NCI-H1105 (cell line): ENCODE measurements at places on chromosomes 2 and 18.

GRCh38 chr2:71129902-71130151, 202 bp downstream of the MCEE start:
- peak; percentile 70 for DNase-seq

GRCh38 chr2:133552821-133553220, 15.4 kb downstream of the NCKAP5 start:
- DNase-seq: no peak

DNA sequence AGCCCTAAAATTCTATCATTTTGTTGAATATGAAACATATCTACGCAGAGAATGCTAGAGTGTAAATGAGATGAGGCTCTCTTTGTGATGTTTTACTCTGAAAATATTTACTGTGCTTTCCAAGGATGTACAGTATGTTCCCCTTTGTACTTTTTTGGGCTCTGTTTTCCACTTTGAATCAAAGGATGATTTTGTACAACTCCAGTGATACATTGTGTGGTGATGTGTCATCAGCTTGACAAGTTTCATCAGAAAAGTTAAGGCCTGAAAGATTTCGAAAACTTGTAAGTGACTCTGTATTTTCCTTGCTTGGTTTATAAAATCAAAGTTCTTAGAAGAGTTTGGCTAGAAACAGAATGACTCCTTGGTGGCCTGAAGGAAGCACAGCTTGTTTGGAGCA, 206.3 kb downstream of the LTBP1 start:
- DNase-seq: no peak

DNA sequence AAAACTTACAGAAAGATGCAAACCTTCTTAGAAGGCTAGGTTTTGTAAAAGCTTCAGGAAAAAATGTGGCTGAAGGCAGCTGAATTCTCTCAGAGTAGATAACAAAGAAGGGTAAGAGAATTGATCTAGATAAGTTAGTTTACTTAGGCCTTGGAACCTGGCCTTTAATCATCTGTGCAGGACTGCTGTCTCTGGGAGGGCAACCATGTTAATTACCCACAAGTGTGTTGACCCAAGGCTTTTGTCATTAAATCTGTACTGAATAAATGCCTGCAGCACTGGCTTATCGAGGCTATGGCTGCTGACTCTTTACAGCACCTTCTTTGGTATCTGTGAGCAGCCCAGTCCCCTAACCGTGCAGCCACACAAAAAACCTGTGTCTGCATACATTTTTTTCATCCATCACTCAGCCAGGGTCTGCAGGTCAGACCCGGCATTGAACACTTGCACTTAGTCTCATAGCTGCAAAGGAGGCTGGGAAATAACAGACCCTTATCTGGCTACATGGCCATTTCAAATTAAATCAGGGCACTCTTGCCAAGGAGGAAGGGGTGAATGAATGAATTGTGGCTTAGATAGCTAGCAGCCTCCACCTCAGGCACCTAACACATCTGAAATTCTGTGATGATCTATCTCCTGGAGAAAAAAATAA, 120.2 kb upstream of the MSH2 start:
- DNase-seq: no peak

- no peak for DNase-seq
Measured at GRCh38 chr2:64840426-64840881, 148.7 kb upstream of the SLC1A4 start.

DNA sequence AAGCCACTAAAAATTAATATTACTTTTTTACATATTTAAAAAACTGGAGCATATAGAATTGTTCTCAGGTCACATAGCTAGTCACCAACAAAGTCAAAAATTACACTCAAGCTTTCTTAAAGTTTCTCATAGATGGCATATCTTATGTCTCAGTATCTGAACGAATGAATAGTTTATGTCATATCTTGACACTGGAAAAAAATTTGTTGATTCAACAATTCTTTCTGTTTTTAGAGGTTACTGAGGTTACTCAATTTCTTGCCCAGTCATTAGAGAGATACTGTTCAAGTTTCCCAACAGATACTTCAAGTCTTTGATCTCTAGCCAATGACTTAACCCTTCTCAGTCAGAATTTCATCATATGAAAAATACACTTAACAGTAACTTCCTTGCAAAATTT, 113.1 kb upstream of the XIRP2 start:
- no peak for DNase-seq

DNA sequence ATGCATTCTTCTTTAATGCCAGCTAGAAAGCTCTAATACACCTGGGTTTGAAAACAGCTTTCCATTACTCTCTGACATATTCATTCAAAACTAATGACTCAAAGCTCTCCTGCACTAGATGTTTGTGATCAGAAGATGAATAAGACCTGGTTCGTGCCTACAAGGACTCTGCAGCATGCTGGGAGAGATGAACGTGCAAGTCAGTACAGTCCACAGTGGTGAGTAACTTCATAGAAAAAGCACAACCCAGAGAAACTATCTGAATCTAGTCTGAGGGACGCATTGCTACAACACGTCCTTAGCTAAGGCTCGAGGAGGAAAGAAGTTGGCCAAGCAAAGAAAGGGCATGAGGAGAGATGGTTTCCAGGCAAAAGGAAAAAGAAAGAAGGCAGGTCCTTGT, 234.3 kb downstream of the OSR1 start:
- no peak for DNase-seq

DNA sequence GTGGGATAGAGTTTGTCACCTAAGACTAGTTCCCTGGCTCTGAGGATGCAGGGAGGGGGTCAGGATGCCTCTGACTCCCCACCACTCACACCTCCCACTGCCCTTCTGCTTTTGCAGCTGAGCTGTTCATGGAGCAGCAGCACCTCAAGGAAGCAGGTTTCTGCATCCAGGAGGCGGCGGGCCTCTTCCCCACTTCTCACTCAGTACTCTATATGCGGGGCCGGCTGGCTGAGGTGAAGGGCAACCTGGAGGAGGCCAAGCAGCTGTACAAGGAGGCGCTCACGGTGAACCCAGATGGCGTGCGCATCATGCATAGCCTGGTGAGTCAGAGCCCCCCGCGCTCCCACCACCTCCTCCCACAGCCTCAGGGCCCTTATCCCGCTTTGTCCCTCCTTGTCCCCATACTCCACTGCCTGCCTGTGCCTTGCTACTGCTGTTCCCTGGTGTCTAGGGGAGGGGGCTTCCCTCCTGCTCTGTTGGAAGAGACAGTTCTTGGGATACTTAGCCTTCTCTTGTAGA, 94.4 kb downstream of the STPG4 start:
- DNase-seq: no peak

GRCh38 chr2:23947350-23947749, 7.1 kb downstream of the UBXN2A start:
- DNase-seq: no peak

DNA sequence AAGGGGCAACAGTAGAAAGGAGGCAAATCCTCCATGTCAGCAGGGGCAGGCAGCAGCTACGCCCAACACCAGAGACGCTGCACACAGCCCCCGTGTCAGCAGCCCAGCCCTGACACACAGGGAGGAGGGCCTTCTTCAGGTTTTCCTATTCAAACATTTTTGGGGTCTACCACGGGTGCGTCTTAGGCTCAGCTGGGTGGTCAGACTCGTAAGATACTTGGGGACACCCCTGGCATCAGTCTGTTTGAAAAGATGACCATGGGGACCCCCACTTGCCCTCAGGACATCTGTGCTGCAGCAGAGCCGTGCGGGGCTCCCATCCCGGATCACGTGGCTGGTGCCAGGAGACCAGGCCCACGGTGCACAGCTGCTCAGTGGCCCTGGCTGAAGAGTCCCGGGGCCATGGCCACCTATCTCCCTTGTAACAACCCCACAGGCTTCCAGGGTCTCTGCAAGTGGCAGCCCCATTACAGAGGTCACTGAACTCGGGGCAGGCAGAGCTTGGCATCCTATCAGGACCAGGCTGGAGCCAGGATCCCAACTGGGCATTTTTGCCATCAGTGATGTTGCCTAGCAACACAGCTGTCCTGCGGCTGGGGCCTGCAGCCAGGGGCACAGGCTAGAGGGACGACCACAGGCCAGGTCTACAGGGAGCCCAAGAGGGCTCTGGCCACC, 82.5 kb downstream of the EDAR start:
- no peak for DNase-seq

DNA sequence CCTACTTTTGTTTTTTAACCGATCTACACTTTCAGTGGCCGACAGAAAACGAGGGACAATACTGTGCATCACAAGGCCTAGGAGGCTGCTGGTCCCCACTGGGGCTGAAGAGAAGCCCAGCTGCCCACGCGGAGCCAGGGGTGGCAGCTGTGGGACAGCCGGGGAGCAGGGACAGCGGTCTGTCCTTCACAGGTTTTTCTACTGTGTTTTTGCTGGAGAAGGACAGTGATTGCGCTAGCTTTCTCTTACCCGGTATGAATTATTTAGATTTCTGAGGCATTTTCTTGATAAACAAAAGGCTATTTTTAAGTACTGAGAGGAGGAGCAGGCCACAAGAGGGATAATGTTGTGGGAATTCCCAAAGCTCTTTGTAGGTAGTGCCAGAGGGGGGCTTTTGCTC, 219.8 kb downstream of the ATAD2B start:
- DNase-seq: no peak

DNA sequence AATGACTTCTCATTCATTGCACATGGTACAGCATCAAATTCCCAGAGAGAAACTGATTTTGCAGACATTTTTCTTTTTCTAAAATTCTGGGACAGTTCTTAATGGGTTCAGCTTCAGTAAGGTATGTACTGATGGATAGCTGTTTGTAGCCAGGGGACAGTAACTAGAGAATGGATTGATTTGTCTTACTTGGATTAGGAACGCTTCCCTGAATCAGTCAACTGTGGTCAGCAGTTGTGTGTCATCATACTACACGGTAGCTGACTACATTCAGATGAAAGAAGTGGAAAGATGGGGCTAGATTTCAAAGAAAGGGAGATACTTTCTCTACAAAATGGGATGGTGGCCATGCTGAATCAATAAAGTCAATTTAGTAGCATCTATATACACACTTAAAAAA, 431.4 kb downstream of the GRB14 start:
- no peak for DNase-seq

DNA sequence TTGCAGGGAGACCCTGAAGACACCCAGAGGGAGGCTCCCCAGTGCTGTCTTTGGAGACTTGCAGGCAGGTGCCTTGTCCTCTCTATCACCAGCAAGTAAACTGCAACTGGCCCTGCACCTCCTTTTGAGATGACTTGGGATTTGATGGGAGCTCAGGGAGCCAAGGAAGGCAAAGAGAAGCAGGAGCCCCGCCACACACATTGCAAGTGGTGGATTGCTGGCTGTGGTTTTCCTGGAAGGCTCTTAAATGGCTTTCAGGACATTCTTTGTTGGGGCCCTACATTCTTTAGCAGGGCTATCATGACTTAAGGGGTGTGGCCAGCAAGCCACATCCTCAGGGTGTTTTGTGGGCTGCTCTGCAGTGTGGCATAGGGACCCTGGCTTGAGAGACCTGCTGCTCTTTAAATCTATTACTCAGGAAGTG, 39.9 kb upstream of the CDC42EP3 start:
- DNase-seq: no peak

- no peak for DNase-seq
Measured at GRCh38 chr2:127680706-127681287, 5.5 kb upstream of the LIMS2 start.

- DNase-seq: no peak
Measured at GRCh38 chr18:69948256-69948655, 583 bp upstream of the CD226 start.
